ENCODE measurements at places on chromosomes 5 and 9.

GRCh38 chr5:16983022-16983639 is 47.0 kb upstream of the MYO10 start:
- no peak for DNase-seq

- no peak for DNase-seq
Measured at GRCh38 chr5:103910786-103911185, 348.2 kb upstream of the NUDT12 start.

- DNase-seq = peak; percentile 72
Measured at GRCh38 chr9:121772600-121773285, 121.3 kb downstream of the DAB2IP start.

- no peak for DNase-seq
Measured at GRCh38 chr9:22654833-22655232, 208.2 kb downstream of the DMRTA1 start.

DNA sequence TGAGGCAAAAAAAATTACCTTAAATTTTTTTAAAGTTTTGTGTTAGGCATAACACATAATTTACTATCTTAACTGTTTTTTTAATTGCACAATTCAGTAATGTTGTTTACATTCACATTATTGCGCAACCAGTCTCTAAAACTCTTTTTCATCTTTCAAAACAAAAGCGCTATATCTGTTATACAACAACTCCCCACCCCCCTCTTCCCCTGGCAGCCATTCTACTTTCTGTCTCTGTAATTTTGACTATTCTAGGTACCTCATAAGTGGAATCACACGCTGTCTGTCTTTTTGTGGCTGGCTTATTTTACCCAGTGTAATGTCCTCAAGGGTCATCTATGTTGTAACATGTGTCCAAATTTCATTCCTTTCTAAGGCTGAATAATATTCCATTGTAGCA is 241.5 kb upstream of the DMRT1 start:
- no peak for DNase-seq

- DNase-seq = no peak
Measured at GRCh38 chr5:80977764-80978163, 17.6 kb downstream of the RASGRF2 start.

DNA sequence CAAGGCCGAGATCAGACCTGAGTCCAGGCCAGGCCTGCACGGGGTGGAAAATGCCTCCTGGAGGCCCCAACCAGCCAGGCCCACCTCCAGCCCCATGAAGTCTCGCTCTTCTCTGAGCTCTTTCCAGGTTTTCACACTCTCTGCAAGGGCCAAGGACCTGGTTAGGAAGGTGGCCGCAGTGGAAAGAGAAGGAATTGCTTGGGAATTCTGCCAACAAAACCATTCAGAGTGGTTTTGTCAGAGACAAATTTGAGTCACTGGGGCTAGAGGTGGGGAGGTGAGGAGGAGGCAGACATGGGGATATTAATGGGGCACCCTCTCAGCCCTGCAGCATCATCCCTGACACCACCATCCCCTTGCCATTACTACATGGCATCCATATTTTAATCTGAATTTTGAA is 261.0 kb downstream of the ROR2 start:
- DNase-seq = no peak

- no peak for DNase-seq
Measured at GRCh38 chr5:74638970-74639806, 1.3 kb downstream of the ENC1 start.
